ENCODE measurements at places on chromosomes 11 and 22.

DNA sequence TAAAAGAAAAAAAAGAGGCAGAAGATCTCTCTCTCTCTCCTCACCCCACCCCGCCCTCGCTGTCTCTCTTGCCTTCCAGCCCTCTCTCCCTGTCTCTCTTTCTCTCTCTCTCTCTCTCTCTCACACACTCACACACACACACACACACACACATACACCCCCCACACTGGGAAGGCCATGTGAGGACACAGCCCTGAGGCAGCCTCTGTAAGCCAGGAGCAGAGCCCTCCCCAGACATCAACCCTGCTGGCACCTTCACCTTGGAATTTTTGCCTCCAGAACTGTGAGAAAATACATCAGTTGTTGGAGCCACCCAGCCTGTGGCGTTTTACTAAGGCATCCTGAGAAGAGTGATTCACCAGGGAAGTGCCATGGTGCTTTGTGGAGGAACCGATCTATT is 14.7 kb downstream of the APOL3 start:
- DNase-seq, result no peak

- DNase-seq, result no peak
Observed at GRCh38 chr22:42060489-42060888, 10.1 kb downstream of the NAGA start.

DNA sequence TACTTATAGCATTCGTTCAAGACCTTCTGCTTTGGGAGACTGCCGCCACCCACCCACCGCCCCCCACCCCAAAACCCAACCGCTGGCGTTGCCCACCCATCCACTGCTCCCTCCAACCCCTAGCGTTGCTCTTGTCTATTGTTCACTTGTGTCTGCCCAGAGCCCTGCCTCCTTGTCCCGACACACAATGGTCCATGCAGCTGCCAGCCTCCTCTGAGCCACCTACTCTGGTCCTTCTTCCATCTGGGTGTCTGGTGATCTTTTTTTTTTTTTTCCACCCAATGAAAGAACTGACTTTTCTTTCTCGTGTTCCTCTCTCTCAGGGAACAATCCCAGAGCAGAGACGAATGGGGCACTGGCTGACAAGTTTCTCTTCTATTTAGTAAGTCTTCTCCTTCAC is 256.0 kb upstream of the SESN3 start:
- DNase-seq, result no peak

DNA sequence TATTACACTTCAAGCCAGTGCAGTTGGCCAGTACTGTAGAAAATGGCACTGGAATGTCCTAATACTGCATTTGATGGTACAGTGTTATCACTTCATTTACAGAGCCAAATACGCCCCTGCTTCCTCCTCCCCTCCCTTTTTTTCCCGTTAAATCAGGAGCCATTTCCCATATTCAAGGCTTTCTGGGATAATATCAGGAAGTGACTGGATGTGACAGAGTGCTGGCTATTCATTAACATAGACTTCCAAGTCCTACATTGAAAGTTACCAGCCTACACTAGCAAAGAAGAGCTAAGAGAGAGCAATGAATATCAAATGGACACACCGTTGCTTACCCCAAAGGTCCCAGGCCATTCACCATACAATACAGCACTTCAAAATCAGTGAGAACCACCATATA is 32.1 kb upstream of the ABCC8 start:
- no peak for DNase-seq

DNA sequence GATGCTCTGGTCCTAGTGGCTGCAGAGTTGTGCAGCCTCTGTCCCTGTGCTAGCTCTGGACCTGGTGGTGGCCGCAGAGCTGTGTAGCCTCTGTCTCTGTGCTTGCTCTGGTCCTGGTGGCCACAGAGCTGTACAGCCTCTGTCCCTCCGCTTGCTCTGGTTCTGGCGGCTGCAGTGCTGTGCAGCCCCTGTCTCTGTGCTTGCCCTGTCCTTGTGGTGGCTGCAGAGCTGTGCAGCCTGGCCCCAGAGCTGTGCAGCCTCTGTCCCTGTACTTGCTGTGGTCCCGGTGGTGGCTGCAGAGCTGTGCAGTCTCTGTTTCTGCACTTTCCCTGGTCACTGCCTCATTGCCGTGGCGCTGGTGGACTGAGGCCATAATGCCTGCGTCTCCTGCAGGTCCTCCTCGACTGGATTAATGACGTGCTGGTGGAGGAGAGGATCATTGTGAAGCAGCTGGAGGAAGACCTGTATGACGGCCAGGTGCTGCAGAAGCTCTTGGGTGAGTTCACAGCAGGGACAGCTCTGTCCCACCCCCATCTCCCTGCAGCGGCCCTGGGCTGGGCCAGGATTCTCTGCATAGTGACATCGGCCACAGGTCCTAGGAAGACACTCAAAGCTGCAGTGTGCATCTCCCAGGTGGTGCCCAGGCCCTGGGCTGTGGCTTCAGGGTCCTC is 61.9 kb upstream of the PARVG start:
- DNase-seq, result no peak

- no peak for DNase-seq
Observed at GRCh38 chr11:794013-794765, 3.9 kb downstream of the SLC25A22 start.

DNA sequence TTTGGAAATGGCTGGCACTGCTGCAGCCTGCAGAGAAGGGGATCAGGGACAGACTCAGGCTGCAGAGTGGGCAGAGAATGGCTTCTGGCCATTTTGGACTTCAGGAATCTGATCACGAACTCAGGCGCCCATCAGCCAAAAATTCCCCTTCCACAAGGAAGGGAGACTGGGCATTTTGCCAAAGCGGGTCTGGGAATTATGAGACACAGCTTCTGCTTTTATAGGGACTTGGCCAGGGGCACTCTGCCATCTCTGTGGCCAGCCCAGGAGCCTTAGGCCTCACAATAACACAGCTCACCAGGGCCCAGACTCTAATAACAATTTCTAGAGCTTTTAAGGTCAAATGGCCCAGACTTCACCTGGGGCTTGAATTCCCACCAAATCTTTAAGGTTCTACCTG is 74.7 kb downstream of the CHST1 start:
- no peak for DNase-seq

GRCh38 chr11:1890856-1891830 is 552 bp downstream of the PRR33 start:
- no peak for DNase-seq

DNA sequence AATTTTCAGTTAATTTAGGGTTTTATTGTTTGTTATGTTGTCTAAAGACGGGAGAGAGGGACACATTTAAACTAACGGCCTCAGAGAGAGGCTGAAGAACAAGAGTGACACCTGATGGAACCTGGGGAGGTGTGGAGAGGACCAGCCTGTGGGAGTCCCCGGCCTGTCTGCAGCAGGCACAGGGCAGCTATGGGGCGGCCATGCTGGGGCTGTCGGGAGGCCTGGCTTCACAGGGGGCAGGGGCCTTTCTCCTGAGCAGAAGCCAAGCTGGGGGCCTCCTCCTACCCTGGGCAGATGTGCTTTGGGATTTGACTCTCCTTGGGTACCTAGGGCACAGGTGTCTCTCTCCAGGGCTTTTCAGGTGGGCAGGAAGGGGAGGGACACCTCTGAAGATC is 21.9 kb downstream of the RELT start:
- no peak for DNase-seq

- no peak for DNase-seq
Observed at GRCh38 chr22:20946080-20946986, 20.7 kb upstream of the AIFM3 start.

- DNase-seq, result peak; percentile 8
Observed at GRCh38 chr22:38271927-38272372, 860 bp downstream of the TMEM184B start.

DNA sequence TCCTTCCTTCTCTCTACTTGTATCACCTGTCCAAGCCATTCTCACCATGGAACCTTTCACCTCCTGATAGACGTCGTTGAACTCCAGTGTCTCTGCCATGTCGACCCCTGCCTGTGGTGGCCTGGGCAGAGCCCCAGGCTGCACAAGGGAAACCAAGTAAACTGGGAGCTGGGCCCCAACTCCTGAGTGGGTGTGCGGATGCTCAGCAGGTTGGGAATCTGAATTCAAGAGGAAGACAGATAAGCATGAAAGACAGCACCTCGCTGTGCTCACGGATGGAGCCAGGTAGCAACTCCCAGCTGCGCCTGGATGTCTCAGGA is 709 bp downstream of the SSRP1 start:
- DNase-seq, result no peak

DNA sequence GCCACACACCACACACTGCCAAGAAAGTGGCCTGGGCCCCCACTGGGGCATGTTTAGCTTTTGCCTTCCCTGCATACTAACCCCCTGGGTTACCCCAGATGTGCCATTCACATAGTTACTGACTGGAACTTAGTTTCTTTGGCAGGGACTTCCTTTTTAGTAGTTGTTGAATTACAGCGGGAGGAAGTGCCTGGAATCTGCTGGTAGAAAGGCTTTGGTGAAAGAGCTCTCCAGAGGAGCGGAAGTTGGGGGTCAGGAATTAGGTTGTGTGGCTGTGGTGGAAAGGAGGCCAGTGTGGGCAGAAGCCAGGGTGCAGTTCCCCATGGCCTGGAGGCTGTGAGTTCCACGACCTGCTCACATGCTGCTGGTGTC is 69.0 kb downstream of the MED15 start:
- no peak for DNase-seq

DNA sequence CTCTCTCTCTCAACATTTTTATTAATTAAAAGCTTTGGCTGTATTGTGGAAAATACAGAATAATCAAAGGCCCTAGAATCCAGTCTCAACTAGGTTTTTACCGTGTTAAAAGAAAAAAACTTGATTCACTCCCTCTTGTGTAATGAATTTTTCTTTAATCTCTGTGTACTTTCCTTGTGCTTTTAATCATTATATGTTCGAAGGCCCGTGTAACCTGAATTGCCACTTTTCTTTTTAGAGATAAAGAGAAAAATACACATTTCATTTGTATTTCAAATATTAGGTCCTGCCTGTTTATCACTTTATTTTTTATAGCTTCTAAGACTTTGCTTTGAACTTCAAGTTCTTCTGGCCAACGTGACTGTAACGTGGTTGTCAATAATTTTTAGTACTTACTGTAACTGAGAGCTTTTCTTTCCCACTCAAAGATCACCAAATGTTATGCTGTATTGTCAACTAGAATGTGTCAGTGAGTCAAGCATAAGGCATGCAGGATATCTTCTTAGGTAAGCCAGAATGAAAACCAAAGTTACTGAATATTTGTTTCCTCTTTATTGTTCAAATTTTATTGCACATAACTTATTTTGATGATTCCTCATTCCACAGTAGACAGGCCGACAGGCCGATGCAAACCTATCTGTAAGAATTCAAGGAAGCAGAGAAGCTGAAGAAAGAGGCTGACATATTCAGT is 23.3 kb upstream of the FAR1 start:
- no peak for DNase-seq

- DNase-seq, result no peak
Observed at GRCh38 chr11:128723531-128723930, 29.7 kb downstream of the FLI1 start.

- no peak for DNase-seq
Observed at GRCh38 chr11:114115451-114115928, 56.0 kb downstream of the ZBTB16 start.

GRCh38 chr11:126366064-126366822 is 10.8 kb downstream of the ST3GAL4 start:
- DNase-seq, result no peak

GRCh38 chr11:57901756-57902155 is 121.9 kb upstream of the OR9Q1 start:
- no peak for DNase-seq

- no peak for DNase-seq
Observed at GRCh38 chr22:26783885-26784284, 126.5 kb downstream of the MIAT start.

DNA sequence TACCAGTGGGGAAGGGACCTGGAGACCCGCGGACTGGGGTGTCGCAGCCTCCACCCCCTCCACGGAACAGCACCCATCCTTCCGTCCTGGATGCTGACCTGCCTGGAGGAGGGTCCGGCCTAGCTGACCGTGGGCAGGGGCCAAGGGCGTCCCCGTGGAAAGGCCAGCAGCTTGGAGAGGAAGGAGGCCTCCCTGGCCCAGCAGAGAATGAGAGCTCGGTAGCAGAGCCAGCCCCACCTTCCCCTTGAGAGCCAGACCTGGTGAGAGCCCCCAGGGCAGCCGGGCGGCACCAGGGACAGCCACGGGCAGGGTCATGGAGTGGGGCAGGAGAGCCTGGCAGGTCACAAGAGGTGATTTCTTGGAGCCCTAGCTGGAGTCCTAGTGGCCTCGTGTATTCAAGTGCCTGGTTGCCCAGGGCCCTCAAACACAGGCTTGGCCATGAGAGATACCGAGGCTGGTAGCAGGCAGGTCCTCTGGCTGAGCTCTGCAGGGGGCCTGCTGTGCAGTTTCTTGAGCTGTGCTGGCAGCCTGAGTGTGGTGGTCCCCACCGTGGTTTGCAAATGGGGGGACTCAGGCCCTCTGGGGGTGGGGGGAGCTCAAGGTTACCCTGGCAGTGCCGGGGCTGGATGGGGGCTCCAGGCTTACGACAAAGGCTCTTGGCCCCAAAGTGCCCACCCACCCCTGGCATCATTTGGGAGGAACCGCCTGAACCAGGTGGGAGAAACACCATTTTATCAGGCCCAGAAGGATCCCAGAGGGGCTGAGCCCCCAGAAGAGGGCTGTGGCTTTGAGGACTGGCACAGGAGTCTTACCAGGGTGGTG is 7.6 kb downstream of the TSPAN32 start:
- DNase-seq, result no peak

DNA sequence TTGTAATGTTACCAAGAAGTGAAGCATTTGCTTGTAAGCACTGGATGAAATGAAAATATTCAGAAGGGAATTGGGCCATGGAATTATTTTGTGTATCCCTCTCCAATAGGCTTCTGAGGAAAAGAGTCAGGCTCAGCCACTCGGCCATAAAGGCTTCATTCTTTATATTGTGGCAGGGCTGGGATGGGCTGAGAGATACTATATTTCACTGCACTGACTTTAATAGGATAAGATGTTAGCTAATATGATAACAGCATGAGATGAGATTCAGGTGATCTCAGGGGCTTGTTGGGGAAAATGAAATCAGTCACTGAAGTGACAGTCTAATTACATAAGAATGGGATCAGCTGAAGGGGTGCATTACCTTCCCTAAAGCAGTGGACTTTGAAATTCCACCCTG is 7.3 kb upstream of the TRIM44 start:
- no peak for DNase-seq

GRCh38 chr22:36234919-36235318 is 4.4 kb downstream of the APOL2 start:
- DNase-seq, result no peak

GRCh38 chr11:9047964-9048523 is 43.4 kb downstream of the SCUBE2 start:
- no peak for DNase-seq

All from SHP77 (cell line).